NCI-H1436 treated with DMSO at 0.1 percent for 48 hours (cell line): ENCODE measurements at places on chromosomes 11 and 22.

- DNase-seq = no peak
Measured at GRCh38 chr11:12390687-12391110, 13.3 kb downstream of the PARVA start.

DNA sequence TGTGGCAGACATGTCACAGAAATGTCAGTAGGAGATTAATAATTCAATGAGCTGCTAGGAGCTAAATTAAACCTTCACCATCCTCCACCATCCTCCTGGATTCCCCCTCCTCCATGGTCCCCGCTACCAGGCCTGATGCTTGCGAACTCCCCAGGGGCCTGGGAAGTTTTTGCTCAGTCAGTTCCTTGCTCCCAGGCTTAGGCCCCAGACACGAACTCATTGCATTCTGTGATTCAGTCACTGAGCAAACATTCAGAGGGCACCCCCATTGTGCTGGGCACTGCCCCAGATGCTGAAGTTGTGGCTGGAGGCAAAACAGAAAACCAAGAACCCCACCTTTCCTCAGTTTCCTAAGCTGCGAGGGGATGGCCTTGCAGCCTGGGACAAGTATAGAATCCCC lies 14.3 kb downstream of the NPTXR start:
- DNase-seq = no peak

DNA sequence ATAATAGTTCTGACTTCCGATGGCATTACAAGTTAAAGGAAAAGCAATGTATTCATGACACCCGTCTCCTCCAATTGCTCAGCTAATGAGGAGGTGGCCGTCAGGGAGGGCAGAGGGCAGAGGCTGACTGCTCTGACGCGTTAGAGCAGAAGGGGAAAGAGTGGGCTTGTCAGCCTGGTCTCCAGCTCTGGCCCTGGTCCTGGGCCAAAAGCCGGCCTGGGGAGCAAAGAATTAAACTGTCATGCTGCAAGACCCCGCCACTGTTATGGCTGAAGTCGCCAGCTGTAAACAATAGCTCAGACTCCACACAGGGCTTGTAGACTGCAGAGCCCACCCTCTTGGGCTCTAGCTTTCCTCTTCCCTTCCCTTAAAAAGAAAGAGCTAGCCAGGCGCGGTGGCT lies 119.7 kb downstream of the NAT10 start:
- DNase-seq = no peak

GRCh38 chr11:35785287-35786167 lies 123.0 kb downstream of the TRIM44 start:
- no peak for DNase-seq

- DNase-seq = no peak
Measured at GRCh38 chr11:17606233-17607082, 59.4 kb downstream of the OTOG start.

DNA sequence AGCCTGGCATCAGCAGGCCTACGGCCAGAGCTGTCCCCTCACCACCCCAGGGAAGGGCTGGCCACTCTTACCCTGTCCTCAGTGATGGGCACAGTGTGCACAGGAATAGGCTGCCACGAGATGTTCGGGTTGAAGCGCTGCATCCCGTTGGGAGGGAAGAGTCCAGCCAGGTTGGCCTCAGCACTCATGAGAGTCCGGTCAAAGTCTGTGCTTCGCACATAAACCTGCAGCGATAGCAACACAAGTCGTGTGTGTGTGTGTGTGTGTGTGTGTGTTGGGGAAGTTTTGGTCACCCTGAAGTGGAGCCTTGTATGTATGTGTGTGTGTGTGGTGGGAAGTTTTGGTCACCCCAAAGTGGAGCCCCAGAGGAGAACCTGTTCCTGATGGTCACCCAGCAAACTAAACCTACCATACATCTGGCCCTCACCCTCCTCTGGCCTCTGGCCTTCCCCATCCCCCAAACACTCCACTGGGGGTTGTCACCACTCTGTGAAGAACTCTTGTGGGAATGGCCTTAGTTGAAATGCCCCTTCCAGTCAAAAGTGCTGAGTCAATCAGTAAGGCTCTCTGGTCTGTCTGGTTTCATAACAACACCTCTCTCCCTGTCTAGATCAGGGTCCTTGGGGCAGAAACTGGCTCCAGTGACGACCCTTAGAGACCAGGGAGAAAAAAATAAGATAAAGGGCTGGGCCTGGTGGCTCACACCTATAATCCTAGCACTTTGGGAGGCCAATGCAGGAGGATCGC lies 2.8 kb downstream of the ACP2 start:
- no peak for DNase-seq

- no peak for DNase-seq
Measured at GRCh38 chr22:39109361-39109760, 12.3 kb downstream of the APOBEC3H start.

- no peak for DNase-seq
Measured at GRCh38 chr11:48041877-48042695, 61.7 kb downstream of the PTPRJ start.

- DNase-seq = no peak
Measured at GRCh38 chr11:32429477-32429876, 5.9 kb downstream of the WT1 start.

GRCh38 chr11:27291954-27292636 lies 70.9 kb downstream of the CCDC34 start:
- no peak for DNase-seq

GRCh38 chr11:118304227-118304567 lies 333 bp upstream of the CD3E start:
- no peak for DNase-seq

GRCh38 chr11:30560206-30561106 lies 25.7 kb downstream of the MPPED2 start:
- DNase-seq = no peak

- DNase-seq = no peak
Measured at GRCh38 chr11:132125988-132126871, 755.8 kb downstream of the NTM start.

- no peak for DNase-seq
Measured at GRCh38 chr11:2095542-2095941, 43.6 kb downstream of the IGF2 start.

DNA sequence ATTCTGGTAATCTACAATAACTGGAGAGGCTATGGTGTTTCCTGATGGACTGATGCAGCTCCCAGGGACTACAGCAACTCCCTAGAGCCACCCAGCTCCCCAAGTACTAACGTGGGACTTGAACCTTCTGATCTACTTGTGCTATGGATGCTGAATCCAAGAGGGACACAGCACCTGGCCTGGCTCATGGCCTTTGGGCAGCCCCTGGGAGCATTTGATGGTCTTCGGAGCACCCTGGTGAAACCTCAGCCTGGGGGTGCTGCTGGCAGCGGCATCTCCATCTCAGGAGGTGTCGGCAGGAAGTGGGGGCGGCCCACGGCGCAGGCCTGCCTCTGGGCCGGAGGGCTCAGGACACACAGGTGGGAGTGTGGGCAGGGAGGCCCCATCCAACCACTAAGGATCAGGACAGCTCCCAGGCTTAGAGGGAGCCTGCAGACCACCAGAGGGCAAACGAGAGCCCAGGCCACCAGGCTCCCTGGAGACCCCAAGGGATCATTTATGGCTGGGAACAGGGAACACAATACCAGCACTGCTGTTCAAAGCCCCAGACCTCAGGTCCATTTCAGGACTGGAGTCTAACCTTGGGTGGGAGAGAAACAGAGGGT lies 8.7 kb downstream of the EHD1 start:
- no peak for DNase-seq

DNA sequence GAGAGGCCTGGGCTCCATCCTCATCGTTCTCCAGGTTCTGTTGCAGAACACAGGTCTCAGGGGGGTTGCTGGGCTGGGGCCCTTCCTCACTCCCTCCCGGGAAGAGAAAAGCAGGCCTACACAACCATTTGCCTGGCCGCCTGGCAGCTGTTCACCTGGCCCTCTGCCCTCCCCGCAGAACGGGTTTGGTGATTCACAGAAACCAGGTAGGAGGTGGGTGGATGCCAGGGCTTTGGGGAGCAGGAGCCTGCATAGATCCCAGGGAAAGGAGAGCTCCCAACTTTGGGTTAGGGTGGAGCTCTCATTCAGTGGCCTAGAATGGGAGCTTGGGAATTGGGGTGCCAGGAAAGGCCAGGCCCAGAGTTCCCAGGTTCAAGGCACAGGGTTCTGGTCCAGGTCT lies 995 bp downstream of the TMEM134 start:
- DNase-seq = no peak

GRCh38 chr11:71930556-71931244 lies 1.9 kb downstream of the RNF121 start:
- DNase-seq = no peak

GRCh38 chr11:75453916-75454655 lies 21.1 kb upstream of the KLHL35 start:
- DNase-seq = no peak

DNA sequence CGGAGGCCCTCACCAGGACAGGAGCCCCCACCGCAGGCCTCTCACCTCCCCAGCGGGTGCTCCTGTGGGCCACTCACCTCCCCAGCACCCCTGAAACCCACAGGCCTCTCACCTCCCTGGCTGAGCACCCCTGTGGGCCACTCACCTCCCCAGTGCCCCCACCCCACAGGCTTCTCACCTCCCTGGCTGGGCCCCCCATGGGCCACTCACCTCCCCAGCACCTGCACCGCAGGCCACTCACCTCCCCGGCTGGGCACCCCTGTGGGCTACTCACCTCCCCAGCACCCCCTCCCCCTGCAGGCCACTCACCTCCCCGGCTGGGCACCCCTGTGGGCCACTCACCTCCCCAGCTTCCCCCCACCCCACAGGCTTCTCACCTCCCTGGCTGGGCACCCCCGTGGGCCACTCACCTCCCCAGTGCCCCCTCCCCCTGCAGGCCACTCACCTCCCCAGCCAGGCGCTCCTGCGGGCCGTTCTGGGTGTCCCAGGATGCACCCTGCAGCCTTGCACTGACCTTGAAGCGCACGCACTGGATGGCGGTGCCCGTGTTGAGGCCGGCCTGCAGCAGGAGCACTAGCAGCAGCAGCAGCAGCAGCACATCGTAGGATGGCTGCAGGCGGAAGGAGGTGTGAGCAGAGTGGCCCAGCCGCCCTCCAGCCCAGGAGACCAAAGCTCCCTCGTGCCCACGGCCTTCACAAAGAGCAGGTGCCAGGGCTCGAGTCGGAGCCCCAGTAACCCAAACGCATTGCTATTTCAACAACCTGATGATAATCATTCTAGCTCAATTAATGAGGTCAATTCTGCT lies 5.7 kb upstream of the TTLL8 start:
- DNase-seq = no peak

DNA sequence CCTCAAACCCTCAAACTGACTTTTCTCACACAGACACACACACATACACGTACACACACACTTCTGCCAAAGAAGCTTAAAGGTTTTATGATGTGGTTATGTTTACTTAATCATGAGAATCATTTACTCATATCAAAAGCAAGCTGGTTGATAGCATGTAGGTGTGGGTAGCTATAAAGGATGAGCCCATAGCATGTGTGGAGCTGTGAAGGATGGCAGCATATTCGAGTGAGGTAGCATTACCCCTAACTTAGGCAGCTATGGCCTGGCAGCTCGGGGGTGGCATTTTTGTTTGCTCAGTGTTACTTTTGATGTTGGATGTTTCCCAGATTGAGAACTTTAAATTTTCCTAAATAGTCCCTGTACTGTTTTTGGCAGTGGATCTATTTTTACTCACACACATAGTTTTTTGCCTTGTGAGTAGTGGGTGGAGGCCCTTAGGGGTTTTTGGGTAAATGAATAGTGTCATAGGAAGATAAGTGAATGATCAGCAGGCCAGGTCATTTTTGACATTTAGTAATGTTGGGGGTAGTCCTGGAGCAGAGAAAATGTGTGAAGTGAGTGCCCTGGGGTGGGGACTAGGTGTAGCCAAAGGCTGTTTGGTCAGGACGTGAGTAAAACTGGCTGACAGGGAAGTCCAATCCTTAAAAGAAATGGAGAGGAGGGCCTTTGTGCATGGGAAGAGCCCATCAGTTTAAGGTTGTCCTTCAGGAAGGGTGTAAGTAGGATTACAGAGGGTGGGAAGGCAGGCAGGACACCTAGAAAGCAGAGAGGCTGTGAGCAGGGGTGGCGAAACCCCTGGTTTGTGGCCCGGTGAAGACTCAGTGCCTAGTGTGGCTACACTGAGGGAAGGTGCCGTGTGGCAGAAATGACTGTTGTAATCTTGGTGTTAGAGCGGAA lies 7.1 kb downstream of the YWHAH start:
- DNase-seq = no peak

- DNase-seq = no peak
Measured at GRCh38 chr11:47711816-47712215, 3.4 kb downstream of the AGBL2 start.

DNA sequence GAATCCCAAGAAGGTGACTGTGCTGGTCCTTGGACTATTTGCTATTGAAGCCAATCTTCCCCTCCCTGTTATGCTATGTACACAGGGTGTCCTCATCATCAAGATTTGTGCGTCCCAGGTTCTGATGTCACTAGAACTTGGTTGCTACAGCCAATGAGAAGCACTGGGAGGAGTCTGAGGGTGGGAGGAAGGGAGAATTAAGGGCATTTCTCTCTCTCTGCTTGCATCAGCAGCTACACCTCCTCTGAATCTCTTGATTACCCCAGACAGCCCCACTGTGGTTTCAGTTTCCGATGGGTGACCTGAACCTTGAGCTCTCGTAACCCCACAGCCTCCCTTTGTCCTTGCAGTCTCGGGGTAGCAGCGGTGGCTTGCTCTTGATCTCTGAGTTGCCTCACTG lies 212.4 kb upstream of the SESN3 start:
- no peak for DNase-seq

DNA sequence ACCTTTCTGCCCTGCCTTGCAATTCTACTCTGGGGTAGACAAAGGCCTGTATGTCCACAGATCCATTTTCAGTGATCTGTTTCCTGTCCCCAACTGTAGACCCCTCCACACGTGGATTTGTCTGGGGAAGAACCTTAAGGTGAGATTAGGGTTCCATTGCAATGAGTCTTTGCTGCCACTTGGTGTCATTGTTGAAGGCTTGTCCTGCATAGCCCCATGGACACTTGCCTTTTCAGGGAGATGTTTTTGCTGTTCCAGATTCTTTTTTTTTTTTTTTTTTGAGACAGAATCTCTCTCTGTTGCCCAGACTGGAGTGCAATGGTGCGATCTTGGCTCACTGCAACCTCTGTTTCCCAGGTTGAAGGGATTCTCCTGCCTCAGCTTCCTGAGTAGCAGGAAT lies 21.8 kb downstream of the SERPING1 start:
- no peak for DNase-seq

GRCh38 chr11:123577081-123577598 lies 77.3 kb downstream of the SCN3B start:
- DNase-seq = no peak

GRCh38 chr11:25094085-25094802 lies 597.4 kb downstream of the LUZP2 start:
- no peak for DNase-seq

DNA sequence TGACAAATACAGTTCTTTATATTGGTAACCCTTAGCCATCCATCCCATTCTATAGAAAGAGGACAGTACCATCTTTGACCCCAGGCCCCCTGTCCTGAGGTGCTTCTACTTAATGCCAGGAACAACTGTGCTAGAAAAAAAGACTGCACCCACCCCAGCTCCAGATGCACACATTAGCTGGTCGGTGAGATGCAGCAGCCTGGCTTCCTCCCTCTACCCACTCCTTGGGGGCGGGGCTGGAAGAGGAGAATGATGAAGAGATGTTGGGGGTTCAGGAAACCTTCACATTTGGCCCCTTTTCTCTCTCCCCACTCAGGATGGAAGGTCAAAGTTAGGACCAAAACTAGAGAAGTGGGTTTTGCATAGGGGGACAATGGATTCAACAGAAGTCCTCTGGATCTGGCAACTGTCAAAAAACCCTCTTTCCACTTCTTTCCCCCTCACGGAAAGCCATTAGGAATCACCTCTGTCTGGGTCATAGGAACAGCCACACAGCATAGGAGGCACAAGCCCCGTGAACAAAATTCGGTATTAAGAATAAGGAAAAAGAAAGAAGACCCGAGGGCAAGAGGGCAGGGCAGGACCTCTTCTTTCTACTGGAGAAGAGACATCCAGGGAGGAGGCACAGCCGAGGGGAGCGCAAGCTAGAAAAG lies 755 bp downstream of the NRIP3 start:
- DNase-seq = no peak

- no peak for DNase-seq
Measured at GRCh38 chr11:113725407-113725806, 19.3 kb upstream of the TMPRSS5 start.
